ENCODE measurements at places on chromosomes 3 and 15. TPM values are rescaled to one million over a fixed set of nuclear protein-coding genes. Genes with fewer than 3 reads are reported as not detected.

Gene KIF7
- polyA plus RNA-seq = 7.2 TPM

DNA sequence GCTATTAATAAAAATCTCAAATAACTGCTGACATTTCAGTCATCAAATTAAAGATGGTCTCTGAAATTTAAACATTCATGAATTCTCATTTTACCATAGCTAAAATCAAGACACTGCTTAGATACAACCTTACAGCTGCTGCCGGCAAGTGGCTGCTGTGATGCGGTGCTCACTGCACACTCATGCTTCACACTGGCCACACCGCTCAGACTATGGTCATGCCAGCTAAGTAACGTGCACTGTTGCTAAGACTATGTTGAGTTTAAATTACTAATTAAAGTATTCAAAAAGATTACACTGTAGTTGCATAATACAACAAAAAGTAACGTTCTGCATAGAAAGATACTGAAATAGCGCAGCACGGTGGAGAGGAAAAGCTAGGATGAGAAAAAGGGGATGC lies 12.1 kb downstream of the ATP13A3 start:
- peak overlapping the region; percentile 59 for H3K27ac ChIP-seq
- peak overlapping the region; percentile 23 for H3K4me3 ChIP-seq
- H3K4me1 ChIP-seq = peaks cover 64% of the 10 kb centered on the region
- H3K27me3 ChIP-seq = no peaks in the 10 kb centered on the region

GRCh38 chr3:185328324-185329004 lies 34.5 kb upstream of the MAP3K13 start:
- no peak for DNase-seq
- H3K4me1 ChIP-seq = no peaks in the 10 kb centered on the region
- H3K36me3 ChIP-seq = no peaks in the 10 kb centered on the region
- H3K27ac ChIP-seq = no peak overlapping the region
- no peaks in the 10 kb centered on the region for H3K27me3 ChIP-seq
- no peak overlapping the region for H3K4me3 ChIP-seq

Gene SLC38A3
- 0.93 TPM for polyA plus RNA-seq

DNA sequence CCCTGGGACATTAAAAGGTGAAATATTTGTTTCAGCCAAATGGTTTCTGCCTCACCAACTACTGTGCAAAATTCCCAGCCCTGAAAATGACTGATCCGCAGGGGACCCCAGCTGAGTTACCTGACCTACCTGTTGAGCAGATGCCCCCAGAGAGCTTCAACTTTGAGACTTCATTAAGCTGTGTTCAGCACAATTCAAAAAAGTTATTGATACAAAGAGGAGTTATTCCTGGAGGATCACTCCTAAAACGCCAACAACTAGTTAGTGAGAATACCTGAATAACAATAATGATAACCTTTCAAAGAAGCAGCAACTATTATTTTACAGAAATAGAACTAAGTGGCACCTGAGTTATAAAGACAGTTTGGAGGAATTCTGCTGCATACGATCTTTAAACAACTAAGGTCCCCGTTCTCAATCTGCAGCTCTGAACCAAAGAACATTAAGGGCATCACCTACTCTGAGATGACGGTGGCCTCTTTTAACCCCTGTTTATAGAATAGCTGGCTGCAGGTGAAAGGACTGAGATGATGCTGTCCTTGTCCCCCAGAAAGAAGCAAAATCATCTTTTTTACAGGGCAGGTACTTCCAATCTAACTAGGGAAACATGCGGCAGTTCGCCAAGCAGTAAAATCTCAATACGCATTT lies 659 bp downstream of the GADL1 start:
- H3K36me3 ChIP-seq = no peaks in the 10 kb centered on the region
- H3K27me3 ChIP-seq = 0 out of 2 replicates have a peak, but pooled peaks cover 9% of the 10 kb centered on the region
- peak overlapping the region; percentile 78 for H3K4me3 ChIP-seq
- no peak for DNase-seq
- no peak overlapping the region for H3K27ac ChIP-seq
- no peaks in the 10 kb centered on the region for H3K4me1 ChIP-seq

- H3K27me3 ChIP-seq = no peaks in the 10 kb centered on the region
- H3K27ac ChIP-seq = peak overlapping the region; percentile 44
- peaks cover 50% of the 10 kb centered on the region for H3K36me3 ChIP-seq
- peaks cover 42% of the 10 kb centered on the region for H3K4me1 ChIP-seq
Observed at GRCh38 chr3:5202222-5202621, 14.7 kb downstream of the EDEM1 start.

DNA sequence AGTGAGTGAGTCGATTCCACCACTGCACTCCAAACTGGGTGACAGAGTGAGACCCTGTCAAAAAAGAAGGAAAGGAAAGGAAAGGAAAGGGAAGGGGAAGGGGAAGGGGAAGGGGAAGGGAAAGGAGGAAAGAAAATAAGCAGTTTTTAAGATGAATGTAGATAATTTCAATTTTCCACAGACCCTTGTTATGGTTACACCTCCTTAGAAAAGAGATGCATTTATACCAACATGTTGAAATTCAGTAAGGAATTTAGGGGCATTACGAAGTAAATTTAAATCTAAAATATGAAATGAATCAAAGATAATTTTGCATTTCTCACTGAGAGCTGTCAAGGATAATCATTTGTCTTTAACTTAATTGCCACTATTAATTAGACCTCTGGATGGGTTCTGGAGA lies 146.5 kb upstream of the TMC3 start:
- peaks cover 25% of the 10 kb centered on the region for H3K27me3 ChIP-seq
- DNase-seq = no peak
- no peak overlapping the region for H3K27ac ChIP-seq

DNA sequence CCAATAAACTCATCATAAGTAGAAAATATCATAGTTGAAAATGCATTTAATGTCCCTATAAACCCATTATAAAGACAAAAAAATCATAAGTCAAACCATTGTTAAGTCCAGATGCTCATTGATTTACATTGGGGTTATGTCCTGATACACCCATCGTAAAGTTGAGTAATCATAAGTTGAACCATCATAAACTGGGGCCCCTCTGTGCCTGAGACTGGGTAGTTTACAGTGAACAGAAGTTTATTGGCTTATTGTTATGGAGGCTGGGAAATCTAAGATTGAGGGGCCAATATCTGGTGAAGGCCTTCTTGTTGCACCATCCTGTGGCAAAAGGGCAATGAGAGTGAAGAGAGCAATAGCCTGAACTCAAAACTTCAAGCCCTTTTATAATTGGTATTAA lies 10.6 kb downstream of the MKRN3 start:
- H3K27ac ChIP-seq = no peak overlapping the region
- H3K36me3 ChIP-seq = no peaks in the 10 kb centered on the region
- H3K4me1 ChIP-seq = no peaks in the 10 kb centered on the region
- DNase-seq = no peak
- H3K4me3 ChIP-seq = no peak overlapping the region

- H3K4me1 ChIP-seq = no peaks in the 10 kb centered on the region
- no peak overlapping the region for H3K4me3 ChIP-seq
- DNase-seq = peak; percentile 15
- peaks cover 16% of the 10 kb centered on the region for H3K27me3 ChIP-seq
- no peaks in the 10 kb centered on the region for H3K36me3 ChIP-seq
Observed at GRCh38 chr15:42010434-42010833, 10.4 kb downstream of the PLA2G4E start.

- DNase-seq = peak; percentile 8
- H3K4me1 ChIP-seq = peaks cover 45% of the 10 kb centered on the region
- no peaks in the 10 kb centered on the region for H3K36me3 ChIP-seq
Observed at GRCh38 chr3:106341586-106342162, 472.9 kb upstream of the CBLB start.

- DNase-seq = no peak
- H3K4me3 ChIP-seq = no peak overlapping the region
- H3K27me3 ChIP-seq = no peaks in the 10 kb centered on the region
- peaks cover 8% of the 10 kb centered on the region for H3K36me3 ChIP-seq
Observed at GRCh38 chr15:63539521-63539920, 35.1 kb downstream of the USP3 start.

DNA sequence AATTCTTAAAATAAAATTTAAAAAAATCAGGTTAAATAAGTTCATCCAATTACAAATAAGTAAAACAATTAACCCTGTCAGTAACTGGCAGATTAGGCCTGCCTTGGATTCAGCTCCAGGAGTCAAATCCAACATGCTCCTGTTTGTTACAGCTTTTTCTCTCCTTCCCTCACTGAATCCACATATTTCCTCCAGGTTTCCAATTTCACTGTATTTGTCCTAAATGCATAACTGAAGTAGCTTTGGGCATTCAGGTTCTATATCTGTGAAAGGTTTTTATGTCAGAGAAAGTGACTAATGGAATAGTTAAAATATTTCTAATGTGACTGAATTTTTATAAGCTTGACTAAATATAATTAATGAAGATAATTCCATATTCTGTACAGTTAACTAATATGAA lies 79.7 kb downstream of the IFT80 start:
- no peaks in the 10 kb centered on the region for H3K36me3 ChIP-seq
- no peak overlapping the region for H3K27ac ChIP-seq
- no peak overlapping the region for H3K4me3 ChIP-seq
- no peaks in the 10 kb centered on the region for H3K4me1 ChIP-seq
- DNase-seq = no peak

- no peak for DNase-seq
- H3K36me3 ChIP-seq = no peaks in the 10 kb centered on the region
- H3K4me3 ChIP-seq = no peak overlapping the region
- H3K27me3 ChIP-seq = no peaks in the 10 kb centered on the region
- H3K4me1 ChIP-seq = no peaks in the 10 kb centered on the region
Observed at GRCh38 chr15:93047621-93048425, 41.2 kb downstream of the RGMA start.

DNA sequence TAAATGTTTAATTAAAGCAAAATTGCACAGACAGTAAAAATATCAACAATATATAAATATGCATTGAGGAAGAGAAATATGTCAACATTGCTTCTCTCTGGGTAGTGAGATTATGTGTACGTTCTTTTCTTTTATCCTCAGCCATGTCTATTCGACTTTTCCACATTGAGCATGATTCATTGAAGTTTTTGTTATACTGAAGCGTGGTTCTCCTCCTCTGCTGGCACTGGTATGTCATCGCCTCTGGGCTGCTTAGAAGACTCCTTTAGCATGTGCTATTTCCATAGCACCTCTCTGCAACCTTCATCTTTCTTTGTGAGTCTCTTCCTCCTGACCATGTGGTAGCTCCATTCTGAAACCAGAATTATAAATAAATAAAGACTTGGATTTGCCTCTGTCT lies 65.8 kb upstream of the AKAP13 start:
- H3K4me3 ChIP-seq = no peak overlapping the region
- H3K27ac ChIP-seq = no peak overlapping the region
- no peaks in the 10 kb centered on the region for H3K27me3 ChIP-seq
- H3K36me3 ChIP-seq = no peaks in the 10 kb centered on the region

DNA sequence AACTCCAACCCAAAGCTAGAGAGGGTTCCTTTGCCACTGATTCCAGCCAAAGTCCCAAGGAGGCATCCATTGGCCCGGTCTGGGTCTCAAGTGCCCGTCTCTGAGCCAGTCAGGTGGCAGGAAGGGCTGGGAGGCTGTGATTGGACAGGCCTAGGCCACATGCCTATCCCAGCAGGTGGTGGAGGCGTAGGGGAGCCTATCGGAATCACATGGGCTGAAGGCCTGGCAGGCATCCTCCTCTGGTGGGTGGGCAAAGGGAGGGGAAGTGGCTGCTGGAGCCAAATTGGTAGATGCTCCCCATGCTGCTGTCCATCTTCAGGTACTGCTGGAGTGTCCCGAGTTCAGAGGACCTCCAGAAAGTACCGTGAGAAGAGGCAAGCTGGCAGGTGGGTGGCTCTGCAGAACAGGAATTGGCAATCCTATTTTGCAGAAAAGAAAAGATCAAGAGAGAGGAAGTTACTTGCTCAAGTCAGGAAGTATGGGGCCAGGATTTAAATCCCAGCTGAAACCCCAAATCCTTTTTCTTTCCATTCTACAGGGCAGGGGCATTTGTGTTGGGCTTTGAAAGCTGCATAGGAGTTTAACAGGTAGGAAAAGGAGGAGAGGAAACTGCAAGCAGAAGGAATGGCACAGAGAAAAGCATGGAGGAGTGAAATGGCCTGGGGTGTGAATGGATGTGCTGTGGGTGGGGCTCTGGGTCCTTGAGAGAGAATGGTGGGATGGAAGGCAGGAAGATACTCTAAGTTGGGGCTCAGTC lies 3.7 kb downstream of the CHST13 start:
- peaks cover 24% of the 10 kb centered on the region for H3K27me3 ChIP-seq
- no peak for DNase-seq
- no peaks in the 10 kb centered on the region for H3K36me3 ChIP-seq
- H3K4me3 ChIP-seq = no peak overlapping the region
- H3K27ac ChIP-seq = no peak overlapping the region

Gene SKOR1
- polyA plus RNA-seq = not detected

Gene CASR
- polyA plus RNA-seq = not detected

Gene PPM1M
- polyA plus RNA-seq = 21.6 TPM

- no peak overlapping the region for H3K27ac ChIP-seq
- DNase-seq = peak; percentile 1
- H3K4me1 ChIP-seq = no peaks in the 10 kb centered on the region
Observed at GRCh38 chr15:27601239-27601960, 497.7 kb downstream of the OCA2 start.

Gene ATP2B2
- not detected for polyA plus RNA-seq

Gene MAP6D1
- polyA plus RNA-seq = 2.8 TPM

Gene REC114
- not detected for polyA plus RNA-seq

- peaks cover 9% of the 10 kb centered on the region for H3K27me3 ChIP-seq
- no peak overlapping the region for H3K27ac ChIP-seq
- H3K4me3 ChIP-seq = no peak overlapping the region
- DNase-seq = no peak
- H3K36me3 ChIP-seq = no peaks in the 10 kb centered on the region
Observed at GRCh38 chr3:46209053-46209452, 940 bp upstream of the CCR1 start.

Gene SH2D7
- polyA plus RNA-seq = not detected

DNA sequence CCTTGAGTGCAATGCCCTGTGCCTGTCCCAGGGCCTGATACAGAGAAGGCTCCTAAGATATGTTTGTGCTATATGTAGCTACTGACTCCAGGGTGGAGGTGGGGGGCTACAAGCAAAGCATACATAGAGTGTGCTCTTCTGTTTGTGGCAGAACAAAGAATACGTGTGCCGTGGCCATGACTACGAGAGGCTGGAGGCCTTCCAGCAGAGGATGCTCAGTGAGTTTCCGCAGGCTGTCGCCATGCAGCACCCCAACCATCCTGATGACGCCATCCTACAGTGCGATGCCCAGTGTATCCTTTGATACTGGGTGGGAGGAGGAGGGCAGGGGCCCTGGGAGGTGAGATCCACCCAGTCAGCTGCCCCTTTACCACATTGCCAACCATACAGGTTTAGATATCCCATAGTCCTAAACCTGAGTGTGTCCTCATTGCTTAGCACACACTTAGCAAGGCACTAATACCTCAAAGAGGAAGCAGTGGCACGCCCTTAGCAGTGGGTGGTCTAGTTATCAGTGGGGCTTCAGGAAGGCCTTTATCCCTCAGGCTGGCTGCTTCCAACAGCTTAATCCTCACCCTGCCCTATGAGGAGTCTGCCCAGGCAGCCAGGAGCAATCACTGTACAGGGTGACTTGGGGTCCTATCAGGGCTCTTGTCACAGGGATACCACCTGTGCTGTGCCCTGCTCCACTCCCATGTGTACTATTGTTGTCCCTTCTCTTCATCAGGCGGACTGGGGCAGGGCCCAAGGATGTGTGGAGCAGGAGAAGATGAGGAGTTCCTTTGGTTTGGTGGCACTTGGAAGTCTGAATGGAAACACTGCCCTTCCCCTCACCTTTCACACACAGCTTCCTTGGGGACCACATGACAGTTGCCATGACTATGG lies 30.1 kb upstream of the MANF start:
- H3K27me3 ChIP-seq = no peaks in the 10 kb centered on the region
- H3K27ac ChIP-seq = no peak overlapping the region
- DNase-seq = no peak
- H3K4me3 ChIP-seq = no peak overlapping the region

All from GM23248 (cell line).